ENCODE measurements at places on chromosomes 6 and 20. TPM values are rescaled to one million over a fixed set of nuclear protein-coding genes. Genes with fewer than 3 reads are reported as not detected.

TCP11 gene
- total RNA-seq, result not detected

GRCh38 chr6:125533710-125534397 is 215.6 kb upstream of the HEY2 start:
- no peak for DNase-seq

DNA sequence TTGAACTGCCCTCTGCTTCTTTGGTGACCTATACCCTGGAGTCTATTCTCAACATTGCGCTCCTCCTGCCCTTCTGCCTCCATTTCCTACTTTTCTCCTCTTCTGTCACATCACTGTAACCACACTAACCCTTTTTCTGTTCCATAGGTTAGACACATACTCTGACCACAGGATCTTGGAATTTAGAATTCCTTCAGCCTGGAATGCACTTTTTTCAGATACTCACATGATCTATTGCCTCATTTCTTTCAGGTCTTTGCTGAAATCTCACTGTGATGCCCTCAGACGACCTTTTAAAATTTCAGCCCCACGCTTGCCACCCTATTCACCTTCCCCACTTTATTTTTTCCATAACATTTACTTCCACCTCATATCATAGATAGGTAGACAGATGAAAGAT is 5.1 kb downstream of the VNN1 start:
- no peak for DNase-seq

BANF2 gene
- not detected for total RNA-seq

DNA sequence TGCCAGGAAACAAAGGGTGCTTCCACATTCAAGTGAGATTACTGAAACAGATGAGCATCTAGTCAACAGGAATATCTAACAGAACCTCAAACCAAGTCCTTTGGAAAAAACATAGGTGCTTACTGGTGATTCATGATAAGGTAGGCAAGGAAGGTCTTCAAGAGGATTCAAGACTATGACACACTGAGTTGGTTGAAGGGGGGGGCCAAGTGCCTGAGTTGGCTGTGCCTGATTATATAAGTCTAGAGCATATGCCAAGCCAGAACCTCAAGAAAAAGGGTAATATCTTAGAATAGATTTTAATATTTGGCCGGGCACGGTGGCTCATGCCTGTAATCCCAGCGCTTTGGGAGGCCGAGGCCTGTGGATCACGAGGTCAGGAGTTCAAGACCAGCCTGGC is 63.7 kb downstream of the LYRM4 start:
- no peak for DNase-seq

- no peak for DNase-seq
Measured at GRCh38 chr20:62123450-62124118, 1.3 kb downstream of the LSM14B start.

DNA sequence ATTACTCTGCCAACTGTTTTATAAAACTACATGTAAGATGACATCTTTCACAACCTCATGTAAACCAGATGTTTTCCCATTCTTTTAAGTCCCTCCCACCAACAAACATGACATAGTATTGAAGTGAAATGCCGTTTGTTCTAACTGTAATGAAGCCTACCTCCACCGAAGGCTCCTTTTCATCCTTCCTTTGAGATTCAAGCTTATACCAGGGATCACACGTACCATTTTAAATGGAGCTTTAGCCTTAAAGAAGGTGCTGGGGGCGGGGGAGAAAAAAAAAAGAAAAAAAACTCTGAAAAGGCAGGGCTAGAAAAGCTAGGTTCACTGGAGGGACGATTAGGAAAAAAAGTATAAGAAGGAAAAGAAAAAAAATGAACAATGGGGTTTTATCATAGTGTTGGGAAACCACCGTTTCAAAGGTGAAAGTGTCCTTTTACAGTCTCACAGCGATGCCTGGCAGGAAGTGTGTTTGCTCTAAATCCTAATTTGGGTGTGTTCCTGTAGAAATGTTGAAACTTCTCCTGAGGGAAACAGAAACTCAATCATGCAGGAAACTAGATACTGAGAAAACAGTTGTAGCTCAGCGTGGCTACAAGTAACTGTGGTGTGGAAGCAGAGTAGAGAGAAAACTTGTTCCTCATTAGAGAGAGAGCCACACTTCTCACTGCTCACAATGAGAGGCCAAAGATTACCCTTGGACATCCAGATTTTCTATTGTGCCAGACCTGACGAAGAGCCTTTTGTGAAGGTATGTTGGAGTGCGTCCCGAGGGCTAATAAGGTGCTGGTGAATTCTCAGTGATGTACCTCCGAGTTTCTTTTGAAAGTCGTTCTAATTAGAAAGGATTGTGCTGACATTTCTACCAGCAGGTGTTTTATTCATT is 37.6 kb upstream of the HINT3 start:
- peak; percentile 84 for DNase-seq

DNA sequence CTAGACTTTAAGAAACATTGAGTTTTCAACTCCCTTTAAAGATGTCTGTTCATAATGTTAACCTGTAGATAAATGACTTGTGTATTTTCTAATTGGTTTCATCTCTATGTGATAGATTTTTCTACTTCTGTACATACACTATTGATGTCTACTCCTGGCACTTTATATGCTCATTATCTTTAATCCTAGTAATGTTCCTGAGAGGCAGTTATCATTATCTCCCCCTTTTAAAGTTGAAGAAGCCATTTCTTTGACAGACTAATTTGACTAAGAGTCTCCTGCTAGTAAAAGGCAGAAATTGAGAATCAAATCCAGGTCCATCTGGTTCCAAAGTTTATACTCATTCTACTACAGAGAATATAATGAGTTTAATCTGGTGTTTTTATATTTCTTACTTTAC is 137.2 kb upstream of the SAMD5 start:
- no peak for DNase-seq

- no peak for DNase-seq
Measured at GRCh38 chr6:34374069-34374468, 18.4 kb downstream of the NUDT3 start.

DNA sequence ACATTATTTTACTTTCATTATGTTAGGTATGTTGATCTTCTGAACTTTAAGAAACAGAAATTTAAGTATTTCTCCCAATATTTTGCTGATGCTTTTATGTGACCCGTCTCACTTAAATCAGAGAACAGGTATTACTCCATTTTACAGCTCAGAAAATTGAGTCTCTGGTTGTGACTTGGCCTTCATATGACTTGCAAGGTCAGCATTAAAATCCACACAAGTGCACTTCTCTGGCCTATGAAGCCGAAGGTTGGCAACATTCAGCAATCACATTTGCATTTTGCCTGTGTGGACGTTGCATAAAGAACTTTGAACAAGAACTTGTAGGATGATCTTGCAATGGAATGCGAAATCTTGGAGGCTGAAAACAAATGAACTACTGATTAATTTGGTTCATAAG is 10.1 kb upstream of the MYLIP start:
- no peak for DNase-seq

DNA sequence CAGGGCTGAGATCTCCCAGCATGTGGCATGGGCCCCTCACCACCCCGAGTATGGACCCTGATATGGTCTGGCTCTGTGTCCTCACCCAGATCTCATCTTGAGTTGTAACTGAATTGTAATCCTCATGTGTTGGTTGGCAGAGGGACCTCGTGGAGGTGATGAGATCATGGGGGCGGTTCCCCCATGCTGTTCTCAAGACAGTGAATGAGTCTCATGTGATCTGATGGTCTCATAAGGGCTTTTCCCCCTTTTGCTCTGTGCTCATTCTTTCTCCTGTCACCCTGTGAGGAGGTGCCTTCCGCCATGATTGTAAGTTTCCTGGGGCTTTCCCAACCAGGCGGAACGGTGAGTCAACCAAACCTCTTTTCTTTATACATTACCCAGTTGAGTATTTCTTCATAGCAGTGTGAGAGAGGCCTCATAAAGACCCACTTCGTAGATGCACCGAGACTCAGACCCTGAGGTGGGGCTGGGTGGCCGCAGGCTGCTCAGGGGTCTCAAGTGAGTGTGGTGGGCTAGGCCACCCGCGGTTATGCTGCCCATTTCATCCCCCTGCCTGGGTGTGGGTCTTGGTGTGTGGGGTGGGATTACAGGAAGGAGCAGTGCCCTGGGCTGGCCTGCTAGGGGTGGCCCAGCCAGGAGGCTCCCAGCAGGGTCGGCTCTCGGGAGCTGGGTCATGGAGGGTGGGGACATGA is 26.2 kb upstream of the GATA5 start:
- peak; percentile 83 for DNase-seq

GRCh38 chr20:57433657-57434389 is 42.6 kb downstream of the RBM38 start:
- DNase-seq, result no peak

PFDN6 gene
- 89.5 TPM for total RNA-seq

TRIM10 gene
- total RNA-seq, result not detected

All from foreskin keratinocyte (primary cell).